Umbilical cord (tissue), 2 donors: ENCODE measurements at places on chromosomes 1 and 21.

DNA sequence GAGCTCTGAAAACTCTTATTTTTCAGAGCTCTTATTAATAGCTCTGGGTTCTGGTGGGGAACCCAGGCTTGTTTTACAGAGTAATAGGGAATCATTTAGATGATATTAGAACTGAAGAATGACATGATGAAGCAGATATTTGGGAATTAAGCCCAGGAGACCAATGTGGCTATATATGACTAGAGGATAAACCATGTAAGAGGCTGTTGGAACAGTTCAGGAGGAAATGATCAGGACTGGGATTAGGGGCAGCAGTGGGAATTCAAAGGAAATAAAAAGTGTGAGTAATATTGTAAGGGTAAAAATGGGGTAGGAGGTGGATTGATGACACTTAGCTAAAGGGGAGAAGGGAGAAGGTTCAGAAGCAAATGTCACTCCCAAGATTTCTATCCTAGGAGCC, 58.6 kb downstream of the GIPC2 start:
- DNase-seq = no peak

GRCh38 chr1:164630626-164631396, 71.8 kb downstream of the PBX1 start:
- no peak for DNase-seq

DNA sequence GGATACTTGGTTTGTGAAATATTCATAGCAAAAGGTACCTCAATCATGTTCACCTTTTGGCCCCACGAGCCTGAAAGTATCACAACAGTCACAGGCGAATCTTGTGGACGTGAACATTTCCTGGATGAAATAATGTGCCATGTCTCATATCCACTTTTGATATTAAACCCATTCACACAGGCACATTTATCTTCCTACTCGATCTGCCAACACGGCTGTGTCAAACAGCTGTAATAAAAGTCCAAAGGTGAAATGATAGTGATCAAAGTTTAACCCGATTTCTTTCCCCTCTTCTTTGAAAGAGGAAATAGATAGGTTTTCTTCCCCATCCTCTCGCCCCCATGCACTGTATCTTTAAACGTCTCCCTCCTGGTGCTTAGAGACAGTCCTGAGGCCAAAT, 191.2 kb upstream of the PROX1 start:
- DNase-seq = no peak

DNA sequence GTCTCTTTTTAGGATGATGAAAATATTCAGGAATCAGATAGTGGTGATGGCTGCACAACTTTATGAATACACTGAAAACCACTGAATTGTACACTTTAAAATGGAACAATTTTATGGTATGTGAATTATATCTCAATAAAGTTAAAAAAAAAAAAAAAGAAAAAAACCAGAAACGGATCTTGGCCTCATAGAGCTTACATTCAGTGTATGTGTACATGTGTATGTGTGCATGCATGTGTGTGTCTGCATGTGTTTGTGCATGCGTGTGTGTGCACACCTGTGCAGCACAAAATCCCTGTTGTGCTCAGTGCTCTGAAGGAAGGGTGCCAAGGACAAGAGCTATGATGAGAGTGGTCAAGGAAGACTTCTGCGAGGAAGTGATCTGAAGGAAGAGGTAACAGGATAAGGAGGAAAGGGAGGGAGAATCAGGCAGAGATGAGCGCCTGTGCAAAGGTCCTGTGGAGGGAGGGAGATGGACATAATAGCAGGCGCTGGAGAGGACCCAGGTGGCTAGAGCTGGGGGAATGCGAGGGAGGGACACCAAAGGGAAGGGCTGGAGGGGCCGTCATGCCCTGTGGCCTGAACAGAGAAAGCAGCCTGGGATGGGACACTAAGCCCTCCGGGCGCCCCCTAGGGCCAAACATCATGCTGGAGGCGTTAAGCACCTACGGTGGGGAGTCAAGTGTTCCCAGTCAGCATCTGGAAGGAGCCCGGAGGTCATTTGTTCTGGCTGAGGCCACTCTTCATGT, 25.2 kb downstream of the NKAIN1 start:
- DNase-seq = no peak

DNA sequence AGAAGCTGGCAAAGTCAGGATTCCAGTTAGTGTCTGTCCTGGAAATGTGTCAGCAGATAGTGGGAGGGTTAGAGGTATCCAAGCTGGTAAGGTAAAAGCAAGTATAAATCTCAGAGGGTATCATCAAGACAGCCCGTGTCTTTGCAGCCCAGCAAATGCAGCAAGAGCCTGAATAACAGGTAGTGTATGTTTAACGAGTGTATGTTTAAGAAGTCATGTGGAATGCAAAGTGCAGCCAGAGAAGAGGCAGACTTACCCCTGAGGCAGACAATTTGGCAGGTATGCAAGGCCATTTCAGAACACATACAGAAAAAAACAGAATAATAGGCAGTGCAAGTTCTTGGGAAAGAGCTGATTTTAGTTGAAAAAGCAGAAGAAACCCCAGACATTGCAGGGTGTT, 411.0 kb upstream of the NEGR1 start:
- DNase-seq = peak; percentile 59

DNA sequence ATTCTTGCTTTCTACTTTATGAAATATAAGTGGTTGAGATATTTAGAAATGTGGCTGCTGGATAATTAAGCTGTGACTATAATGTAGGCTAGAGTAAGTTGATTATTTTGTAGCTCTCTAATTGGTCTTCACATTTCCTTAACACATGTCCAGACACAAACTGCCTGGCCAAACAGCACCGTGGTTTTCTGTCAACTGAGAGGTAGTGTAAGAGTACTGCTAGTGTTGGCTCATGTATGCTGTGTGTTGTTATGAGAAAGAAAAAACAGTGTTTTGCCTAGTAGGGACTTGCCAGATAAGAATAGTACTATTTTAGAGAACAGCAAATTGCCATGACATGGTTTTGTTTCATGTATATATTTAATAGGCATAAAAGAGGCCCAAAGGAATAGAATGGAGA, 37.1 kb downstream of the TMED5 start:
- DNase-seq = no peak

DNA sequence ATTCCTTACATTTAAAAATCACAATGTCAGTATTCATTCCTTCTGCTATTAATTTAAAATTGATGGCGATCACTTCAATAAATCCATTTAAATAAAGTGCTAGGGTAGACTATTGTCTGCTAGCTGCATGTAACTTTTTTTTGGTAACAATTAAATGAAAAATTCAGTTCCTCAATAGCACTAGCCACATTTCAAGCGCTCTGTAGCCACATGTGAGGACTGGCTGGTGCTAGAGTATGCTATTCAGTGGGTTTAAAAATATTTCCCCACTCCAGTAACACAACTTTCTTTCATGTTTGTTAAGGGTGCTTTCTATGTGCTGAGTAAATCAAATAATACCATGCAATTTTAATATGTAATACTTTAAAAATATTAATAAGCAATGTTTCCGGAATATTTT, 108.2 kb downstream of the LTN1 start:
- DNase-seq = no peak

- no peak for DNase-seq
Measured at GRCh38 chr1:241217516-241217915, 139.5 kb downstream of the RGS7 start.

GRCh38 chr1:170665629-170666028, 1.7 kb downstream of the PRRX1 start:
- DNase-seq = no peak

GRCh38 chr1:168834225-168834872, 105.3 kb upstream of the DPT start:
- DNase-seq = peak; percentile 76

DNA sequence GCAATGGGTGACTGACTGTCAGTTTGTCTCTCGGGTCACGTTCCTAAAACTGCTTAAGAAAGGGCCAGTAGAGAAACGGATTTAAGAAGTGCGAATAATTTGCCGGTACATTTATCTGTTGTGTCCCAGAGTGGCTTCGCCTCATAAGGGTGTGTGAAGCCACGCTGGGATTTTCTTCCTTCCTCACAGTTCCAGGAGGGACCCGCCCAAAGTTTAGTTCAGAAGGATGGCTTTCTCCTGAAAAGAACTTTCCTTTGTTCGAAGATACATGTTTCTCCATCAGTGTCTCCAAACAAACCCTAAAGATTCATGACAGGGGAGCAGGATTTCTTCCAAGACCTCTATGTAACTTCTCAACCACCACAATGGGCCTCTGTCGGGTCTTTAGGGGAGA, 49.8 kb downstream of the ADAMTS1 start:
- no peak for DNase-seq

GRCh38 chr1:230243583-230244353, 176.7 kb downstream of the GALNT2 start:
- DNase-seq = no peak

DNA sequence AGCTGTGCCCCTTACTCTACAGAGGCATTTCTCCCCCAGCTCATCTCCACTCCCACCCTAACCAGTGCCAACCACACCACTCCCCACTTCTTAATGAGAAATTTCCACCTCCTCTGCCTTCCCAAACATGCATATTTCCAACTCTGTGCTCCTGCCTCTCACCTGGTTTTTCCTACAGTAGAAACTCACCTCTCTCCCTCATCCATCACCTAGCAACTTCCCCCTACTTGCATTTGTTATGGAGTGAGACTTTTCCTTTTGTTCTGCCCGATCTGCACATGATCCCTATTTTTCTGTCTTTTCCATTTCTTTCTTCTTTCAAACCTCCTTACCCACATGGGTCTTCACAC, 11.9 kb downstream of the RGS8 start:
- DNase-seq = no peak

- no peak for DNase-seq
Measured at GRCh38 chr1:162993846-162994245, 75.3 kb upstream of the RGS4 start.

DNA sequence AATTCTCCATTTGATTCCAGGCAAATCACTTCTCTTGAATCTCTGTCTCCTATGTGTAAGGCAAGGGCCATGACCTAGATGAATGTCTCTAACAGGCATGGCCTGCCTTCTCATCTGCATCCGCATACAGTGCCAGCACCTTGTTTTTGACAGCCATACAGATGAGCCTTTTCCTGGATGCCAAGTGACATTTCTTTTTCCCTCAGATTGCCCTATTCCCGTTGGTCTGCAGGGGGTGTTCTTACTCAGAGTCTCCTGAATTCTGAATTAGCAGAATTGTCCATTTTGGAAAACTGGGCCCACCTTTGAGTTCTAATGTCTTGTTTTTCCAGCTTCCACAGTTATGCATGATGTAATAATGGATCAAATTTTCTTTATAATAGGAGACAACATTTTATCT, 88.0 kb upstream of the ADAR start:
- no peak for DNase-seq

- peak; percentile 68 for DNase-seq
Measured at GRCh38 chr1:159171688-159172501, 480 bp downstream of the CADM3 start.

- no peak for DNase-seq
Measured at GRCh38 chr1:110214454-110215404, 4.6 kb downstream of the KCNC4 start.

DNA sequence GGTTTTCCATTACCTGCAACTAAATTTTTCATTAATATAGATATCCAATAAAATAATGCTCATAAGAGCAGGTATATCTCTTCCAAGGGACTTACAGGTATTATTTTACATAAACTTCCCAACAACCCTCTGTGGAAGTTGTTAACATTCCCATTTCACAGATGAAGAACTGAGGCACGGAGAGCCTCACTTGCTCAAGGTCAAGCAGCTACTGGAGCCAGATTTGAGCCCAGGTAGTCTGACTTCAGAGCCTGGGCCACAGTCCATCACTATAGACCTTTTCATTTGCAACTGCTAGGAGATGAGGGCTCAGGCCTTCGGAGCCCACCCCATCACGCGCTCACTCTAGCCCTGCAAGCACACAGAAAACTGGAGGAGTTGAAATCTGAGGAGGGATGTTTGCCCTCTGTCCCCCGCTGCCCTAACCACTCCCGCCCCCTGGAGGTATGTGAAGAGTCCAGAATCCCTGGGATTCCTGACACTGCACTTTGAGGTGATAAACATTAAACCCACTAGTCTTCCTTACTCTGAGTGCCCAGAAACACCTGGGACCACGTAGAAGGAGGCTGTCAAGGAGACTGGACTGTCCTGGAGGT, 11.7 kb upstream of the ALPL start:
- no peak for DNase-seq

DNA sequence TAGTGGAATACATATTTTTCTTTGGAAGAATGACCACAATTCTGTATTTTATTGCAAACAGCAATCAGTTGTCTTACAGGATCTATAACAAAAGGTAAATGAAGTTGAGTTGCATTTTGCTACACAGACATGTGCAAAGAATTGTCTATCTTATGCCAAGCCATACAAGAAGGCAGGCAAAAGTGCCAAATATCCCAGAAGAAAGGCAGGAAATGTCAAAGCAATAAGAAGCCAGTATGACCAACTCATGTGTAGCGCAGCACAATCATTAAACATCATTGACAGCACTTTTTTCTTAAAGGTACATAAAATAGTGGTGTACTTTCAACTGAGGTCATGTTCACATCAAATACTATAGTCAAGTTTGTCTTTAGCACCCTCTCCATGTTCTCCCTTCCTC, 42.7 kb downstream of the NIBAN1 start:
- DNase-seq = no peak

DNA sequence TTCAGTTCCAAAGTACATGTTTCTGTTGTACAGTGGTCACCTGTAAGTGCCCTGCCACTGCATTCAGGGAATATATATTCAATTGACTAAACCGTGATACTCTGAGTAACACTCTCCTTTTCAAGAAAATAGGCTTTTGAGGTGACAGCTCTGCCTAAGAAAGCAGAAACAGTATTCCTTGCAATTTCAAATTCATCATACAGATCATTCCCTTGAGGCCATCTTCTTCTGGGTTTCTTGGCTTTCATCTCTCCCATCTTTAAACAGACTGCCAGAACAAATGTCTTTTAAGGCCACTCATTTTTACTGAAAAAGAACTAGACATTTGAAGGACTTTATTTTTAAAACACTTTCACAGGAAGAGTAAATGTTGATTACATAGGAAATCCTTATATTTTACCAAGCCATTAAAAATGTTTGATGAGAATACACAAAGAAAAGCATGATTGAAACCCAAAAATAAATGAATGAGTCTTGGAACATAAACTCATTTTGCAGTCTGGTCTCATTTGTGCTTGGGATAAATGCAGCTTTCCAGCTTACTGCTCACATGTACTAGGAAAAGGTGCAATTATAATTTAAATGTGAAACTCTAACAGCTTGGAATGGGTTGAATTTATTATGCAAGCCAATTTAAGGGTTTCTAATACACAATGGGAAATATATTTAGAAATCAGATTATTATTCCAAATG, 34.7 kb downstream of the PLPPR5 start:
- no peak for DNase-seq

DNA sequence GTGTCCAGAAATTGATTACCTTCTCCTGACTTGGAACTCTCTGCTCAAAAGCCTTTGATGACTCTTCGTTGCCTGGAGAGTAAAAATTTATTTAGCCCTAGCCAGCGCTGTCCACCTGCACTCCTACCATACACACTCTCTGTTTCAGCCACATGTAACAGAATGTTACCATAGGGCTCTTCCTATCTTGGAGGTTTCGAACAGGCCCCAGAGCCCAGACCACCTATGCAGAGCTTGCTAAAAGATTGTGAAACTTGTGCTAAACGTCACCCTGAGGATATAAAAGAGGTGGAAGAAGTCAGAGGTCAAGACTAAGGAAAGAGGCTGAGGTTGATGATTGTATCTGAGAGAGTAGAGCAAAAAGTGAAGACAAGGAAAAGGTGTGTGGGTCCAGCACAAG, 237.0 kb upstream of the HOOK1 start:
- DNase-seq = no peak
